ENCODE measurements at places on chromosomes 1 and 21. TPM values are rescaled to one million over a fixed set of nuclear protein-coding genes. Genes with fewer than 3 reads are reported as not detected.

GRCh38 chr1:230429067-230429735 is 3.1 kb upstream of the PGBD5 start:
- no peak for DNase-seq

DNA sequence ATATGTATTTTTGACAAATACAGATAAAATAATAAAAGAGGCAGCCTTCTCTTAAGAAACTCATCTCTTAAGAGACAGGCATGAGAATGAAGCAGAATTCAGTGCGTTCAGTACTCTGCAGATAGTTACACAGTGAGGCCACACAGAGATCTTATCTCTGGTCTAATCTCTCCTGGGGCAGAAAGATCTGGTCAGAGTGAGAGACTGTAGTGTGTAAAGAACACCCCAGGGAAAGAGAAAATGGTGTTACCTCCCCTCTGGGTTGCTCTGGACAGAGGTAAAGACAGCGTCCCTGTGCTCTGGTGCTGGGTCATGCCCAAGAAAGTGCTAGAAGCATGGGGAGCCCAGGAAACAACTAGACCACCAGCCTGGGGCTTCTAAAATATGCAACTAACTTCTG is 216.3 kb downstream of the SIPA1L2 start:
- DNase-seq = no peak

DNA sequence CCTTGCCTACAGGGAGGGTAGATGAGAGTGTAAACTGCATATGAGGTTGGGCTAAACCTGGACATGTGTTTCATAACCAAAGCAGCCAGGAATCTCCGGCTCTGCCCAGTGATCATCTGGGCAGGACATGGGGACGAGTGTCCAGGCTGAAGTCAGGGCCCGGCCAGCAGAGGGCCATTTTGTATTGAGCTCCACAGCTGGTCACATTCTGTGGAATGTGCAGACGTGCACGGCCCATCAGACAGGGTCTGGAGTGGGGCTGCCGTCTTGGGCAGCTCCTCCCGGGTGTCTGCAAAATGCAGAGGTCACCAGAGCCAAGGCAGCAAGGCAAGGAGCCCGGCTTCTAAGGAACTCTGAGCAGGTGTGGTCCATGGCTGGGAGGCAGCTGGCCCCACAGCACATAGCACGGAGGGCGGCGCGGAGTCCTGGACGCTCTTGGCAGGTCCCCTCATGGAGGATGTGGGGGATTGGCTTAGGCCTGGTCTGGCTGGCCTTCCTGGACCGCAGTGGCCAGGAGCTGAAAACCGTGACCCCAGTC is 6.2 kb downstream of the LRRC3 start:
- DNase-seq = no peak

- DNase-seq = no peak
Observed at GRCh38 chr1:202252271-202252670, 58.7 kb downstream of the LGR6 start.

The ATAD3A gene
- 26.5 TPM for total RNA-seq

The S100A11 gene
- 504 TPM for total RNA-seq

Measured in activated CD4-positive, alpha-beta memory T cell treated with anti-CD3 and anti-CD28 coated beads, Interleukin-2, amount 10 ng/mL, durations not matched to agents 7 days and 5 days (primary cell).